Upper lobe of right lung (tissue), 1 donor: ENCODE measurements at places on chromosomes 2 and 18. TPM values are rescaled to one million over a fixed set of nuclear protein-coding genes. Genes with fewer than 3 reads are reported as not detected.

- no peak overlapping the region for H3K27ac ChIP-seq
- no peak overlapping the region for H3K4me3 ChIP-seq
- H3K27me3 ChIP-seq, result no peaks in the 10 kb centered on the region
- DNase-seq, result no peak
- H3K4me1 ChIP-seq, result no peaks in the 10 kb centered on the region
Observed at GRCh38 chr2:2916621-2917020, 461.0 kb downstream of the EIPR1 start.

GRCh38 chr2:73162856-73163391, 39.5 kb upstream of the NOTO start:
- peaks cover 3% of the 10 kb centered on the region for H3K27me3 ChIP-seq
- no peaks in the 10 kb centered on the region for H3K4me1 ChIP-seq
- no peaks in the 10 kb centered on the region for H3K36me3 ChIP-seq
- DNase-seq, result no peak

- H3K27ac ChIP-seq, result no peak overlapping the region
- DNase-seq, result no peak
- peaks cover 10% of the 10 kb centered on the region for H3K4me1 ChIP-seq
Observed at GRCh38 chr2:224042191-224042696, 3.2 kb upstream of the SERPINE2 start.

DNA sequence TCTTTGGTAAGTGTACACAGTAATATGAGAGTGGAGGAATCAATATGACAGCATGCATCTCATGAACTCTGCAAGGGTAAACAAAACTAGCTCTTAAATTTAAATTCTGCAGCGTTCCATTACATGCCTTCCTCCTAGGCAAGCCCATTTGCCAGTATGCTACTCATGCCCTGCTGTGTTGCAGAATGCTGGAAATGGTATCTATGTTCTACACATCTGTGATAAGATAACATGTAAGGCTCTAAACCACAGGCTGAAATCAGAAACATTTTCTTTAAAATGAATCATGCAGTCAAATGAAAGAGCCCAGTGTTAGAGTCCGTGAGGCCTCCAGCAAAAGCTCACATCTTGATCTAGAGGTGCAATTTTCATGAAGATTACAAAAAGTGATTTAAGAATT, 112.8 kb upstream of the FN1 start:
- H3K27ac ChIP-seq, result no peak overlapping the region
- H3K4me3 ChIP-seq, result no peak overlapping the region
- no peak for DNase-seq
- H3K4me1 ChIP-seq, result no peaks in the 10 kb centered on the region
- no peaks in the 10 kb centered on the region for H3K36me3 ChIP-seq

OTOS gene
- not detected for total RNA-seq

DNA sequence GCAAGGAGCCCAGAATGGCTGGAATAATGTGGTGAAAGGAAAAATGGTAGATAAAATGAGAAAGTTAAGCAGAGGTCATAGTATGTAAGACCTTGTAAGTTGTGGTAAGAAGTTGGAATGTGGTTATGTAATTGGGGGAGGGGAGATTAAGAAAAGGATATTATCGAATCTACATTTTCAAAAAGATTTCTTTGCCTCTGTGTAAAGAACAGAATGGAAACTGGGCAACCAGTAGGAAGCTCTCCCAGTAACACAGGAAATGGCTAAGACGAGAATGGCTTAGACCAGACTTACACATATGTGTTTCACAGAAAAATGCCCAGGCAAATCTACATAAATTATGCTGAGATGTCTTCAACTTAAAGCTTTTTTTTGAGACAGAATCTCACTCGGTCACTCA, 13.2 kb downstream of the MEMO1 start:
- DNase-seq, result no peak
- H3K4me1 ChIP-seq, result peaks cover 5% of the 10 kb centered on the region
- no peak overlapping the region for H3K4me3 ChIP-seq
- peaks cover 4% of the 10 kb centered on the region for H3K36me3 ChIP-seq
- H3K27me3 ChIP-seq, result no peaks in the 10 kb centered on the region

GRCh38 chr2:128196471-128196931, 105.5 kb downstream of the UGGT1 start:
- no peak for DNase-seq
- no peak overlapping the region for H3K4me3 ChIP-seq
- H3K27me3 ChIP-seq, result no peaks in the 10 kb centered on the region
- H3K27ac ChIP-seq, result no peak overlapping the region

UCN gene
- 2.8 TPM for total RNA-seq

- H3K4me1 ChIP-seq, result peaks cover 5% of the 10 kb centered on the region
- H3K4me3 ChIP-seq, result no peak overlapping the region
- no peak overlapping the region for H3K27ac ChIP-seq
- no peaks in the 10 kb centered on the region for H3K27me3 ChIP-seq
- DNase-seq, result no peak
Observed at GRCh38 chr2:190781604-190782198, 98.9 kb upstream of the GLS start.

- H3K27ac ChIP-seq, result no peak overlapping the region
- no peak for DNase-seq
- H3K27me3 ChIP-seq, result no peaks in the 10 kb centered on the region
- no peaks in the 10 kb centered on the region for H3K4me1 ChIP-seq
Observed at GRCh38 chr2:103138123-103138901, 376.5 kb downstream of the TMEM182 start.

MTCL1 gene
- total RNA-seq, result 10.1 TPM

NEU4 gene
- total RNA-seq, result 0.23 TPM

GRCh38 chr2:203379156-203379555, 51.0 kb downstream of the ABI2 start:
- H3K27ac ChIP-seq, result no peak overlapping the region
- no peaks in the 10 kb centered on the region for H3K4me1 ChIP-seq
- no peak overlapping the region for H3K4me3 ChIP-seq

CHRNG gene
- total RNA-seq, result not detected

DNA sequence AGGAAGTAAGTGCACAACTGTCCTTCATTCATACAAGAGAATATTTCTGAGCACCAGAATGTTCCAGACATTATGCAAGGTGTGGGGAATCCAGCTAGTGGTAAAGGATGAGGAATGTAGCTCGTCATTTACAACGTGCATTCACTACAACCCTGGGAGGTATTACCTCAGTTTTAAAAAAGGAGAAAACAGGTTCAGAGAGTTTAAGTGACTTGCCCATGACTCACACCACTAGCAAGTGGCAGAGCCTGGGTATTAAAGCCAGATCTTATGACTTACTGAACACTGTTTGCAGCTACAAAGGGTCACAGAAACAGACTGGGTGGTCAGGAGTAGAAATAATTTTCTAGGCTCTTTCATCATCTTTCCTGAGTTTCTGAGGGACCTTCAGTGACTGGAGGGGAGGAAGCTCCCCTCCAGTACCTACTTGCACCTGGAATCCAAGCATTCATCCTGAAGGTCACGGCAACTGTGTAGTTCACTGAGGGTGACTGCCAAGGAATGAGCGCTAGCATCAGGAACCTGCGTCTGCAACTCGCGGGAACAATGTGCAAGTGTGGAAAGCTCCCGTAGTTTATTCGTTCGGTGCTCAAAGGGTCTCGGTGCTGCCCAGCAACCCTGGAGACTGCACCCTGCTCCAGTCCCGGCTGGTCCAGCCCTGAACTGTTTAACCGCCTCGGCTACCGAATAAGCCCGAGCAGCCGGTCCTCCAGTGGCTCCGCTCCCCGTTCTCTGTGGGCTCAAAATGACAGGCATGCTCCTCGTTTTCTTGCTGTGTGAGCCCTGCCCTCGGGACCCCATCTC, 647 bp downstream of the CCDC121 start:
- no peaks in the 10 kb centered on the region for H3K27me3 ChIP-seq
- H3K4me1 ChIP-seq, result peaks cover 12% of the 10 kb centered on the region
- DNase-seq, result no peak
- peak overlapping the region; percentile 73 for H3K27ac ChIP-seq
- H3K36me3 ChIP-seq, result peaks cover 38% of the 10 kb centered on the region

DNA sequence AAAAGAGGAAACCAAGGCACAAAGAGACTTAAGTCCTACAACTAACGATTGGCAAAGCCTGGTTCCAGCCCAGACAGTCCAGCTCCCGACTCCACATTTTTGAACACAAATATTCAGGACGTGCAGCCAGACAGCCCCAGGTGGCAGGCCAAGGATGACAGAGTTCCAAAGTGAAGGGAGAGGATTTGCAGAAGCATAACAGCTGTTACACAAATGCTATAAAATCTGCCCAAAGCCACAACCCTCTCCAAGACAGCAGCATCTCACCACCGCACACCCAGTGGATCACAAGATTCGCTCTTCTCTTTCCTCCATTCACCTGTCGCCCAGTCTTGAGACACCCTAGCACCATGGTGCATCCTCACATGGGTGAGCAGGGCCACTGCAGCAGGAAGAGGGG, 227.1 kb upstream of the ID2 start:
- H3K4me1 ChIP-seq, result peaks cover 15% of the 10 kb centered on the region
- H3K27me3 ChIP-seq, result no peaks in the 10 kb centered on the region
- no peak for DNase-seq
- H3K27ac ChIP-seq, result peak overlapping the region; percentile 58
- H3K4me3 ChIP-seq, result no peak overlapping the region

PCARE gene
- total RNA-seq, result 0.55 TPM

DNA sequence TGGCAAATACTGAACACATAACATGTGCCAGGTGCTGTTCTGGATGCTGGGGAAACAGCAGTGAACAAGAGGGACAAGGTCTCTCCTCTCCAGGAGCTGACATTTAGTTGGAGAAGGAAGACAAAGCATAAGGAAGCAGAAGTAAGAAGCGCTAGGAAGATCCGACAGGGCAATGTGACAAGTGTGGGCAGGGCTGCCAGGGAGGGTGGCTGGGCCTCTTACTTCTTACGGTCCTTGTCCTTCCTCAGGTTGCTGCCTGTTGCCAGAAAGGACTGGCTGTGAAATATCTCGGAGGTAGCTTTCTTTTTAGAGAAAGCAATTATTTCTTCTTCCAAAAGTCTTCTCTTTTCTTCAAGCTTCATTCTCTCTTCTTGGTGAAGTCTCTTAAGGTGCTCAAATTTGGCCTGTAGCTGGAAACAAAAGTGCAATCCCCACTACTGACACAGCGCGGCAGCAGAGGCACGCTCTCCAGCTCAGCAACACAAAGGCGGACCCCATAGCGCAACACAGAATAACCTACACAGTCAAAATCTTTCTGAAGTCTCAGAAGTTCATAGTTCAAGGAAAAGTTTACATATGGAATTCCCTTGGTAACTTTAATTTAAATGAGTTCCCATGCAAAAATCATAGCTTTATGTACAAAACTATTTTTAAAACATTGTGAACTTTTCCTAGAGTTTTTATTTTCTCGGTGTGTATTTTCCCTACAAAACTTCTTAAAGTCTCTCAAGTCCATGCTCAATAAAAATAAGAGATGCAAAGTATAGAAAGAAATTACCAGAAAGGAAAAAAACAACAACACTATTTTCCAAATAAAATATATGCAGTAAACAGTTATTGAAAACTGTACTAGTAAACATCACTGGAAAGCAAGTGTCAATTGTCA, 67.7 kb downstream of the SEPTIN10 start:
- H3K36me3 ChIP-seq, result no peaks in the 10 kb centered on the region
- H3K4me1 ChIP-seq, result no peaks in the 10 kb centered on the region
- peak; percentile 72 for DNase-seq
- no peak overlapping the region for H3K4me3 ChIP-seq
- H3K27ac ChIP-seq, result no peak overlapping the region

DNA sequence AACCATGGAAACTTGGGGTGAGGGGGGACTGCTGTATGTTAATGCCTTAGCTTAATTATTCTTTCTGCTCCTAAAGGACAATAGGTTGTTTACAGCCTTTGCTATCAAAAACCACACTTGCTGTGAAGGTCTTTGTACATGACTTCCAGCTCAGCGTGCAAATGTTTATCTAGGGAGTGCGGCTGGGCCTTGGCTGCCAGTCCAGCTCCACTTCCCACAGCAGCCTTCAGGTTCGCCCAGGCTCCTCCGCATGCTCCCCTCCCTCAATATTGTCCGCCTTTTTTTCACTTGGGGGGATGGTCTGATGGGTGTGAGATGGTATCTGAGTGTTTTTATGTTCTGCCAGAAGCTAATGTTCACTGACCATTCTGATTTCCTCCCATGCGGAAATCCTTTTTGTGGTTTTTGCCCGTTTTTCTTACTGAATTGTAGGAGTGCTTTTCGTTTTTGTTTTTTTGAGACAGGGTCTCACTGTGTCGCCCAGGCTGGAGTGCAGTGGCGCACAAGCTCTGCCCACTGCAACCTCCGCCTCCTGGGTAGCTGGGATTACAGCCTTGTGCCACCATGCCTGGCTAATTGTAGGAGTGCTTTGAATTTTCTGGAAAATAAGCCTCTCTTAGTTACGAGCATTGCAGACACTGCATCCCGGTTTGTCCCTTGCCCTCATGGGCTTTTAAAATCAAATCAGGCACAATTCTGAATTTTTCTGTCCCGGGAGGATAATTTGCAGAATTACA, 28.8 kb downstream of the SH3BP4 start:
- DNase-seq, result no peak
- H3K27me3 ChIP-seq, result no peaks in the 10 kb centered on the region
- peak overlapping the region; percentile 8 for H3K4me3 ChIP-seq
- H3K4me1 ChIP-seq, result peaks cover 52% of the 10 kb centered on the region
- H3K36me3 ChIP-seq, result no peaks in the 10 kb centered on the region

GGCX gene
- 73.2 TPM for total RNA-seq

DNA sequence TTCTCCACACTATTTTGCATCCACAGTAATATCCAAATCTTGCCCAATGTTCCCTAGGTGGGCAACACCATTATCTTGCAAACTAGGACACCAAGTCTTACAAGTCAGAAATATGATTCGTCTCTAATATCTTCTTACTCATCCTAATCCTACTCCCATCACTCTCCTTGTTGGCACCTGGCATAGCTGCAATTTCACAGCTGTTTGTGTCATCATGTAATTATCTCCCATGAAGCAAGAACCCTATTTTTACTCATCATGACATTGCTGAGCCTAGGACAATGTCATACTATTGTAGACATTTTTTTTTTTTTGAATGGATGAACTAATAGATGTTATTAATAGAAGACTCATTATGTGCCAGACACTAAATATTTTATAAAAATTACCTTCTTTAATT, 91.3 kb upstream of the CCDC141 start:
- H3K36me3 ChIP-seq, result peaks cover 59% of the 10 kb centered on the region
- no peaks in the 10 kb centered on the region for H3K27me3 ChIP-seq
- H3K27ac ChIP-seq, result no peak overlapping the region
- no peaks in the 10 kb centered on the region for H3K4me1 ChIP-seq
- H3K4me3 ChIP-seq, result no peak overlapping the region

DNA sequence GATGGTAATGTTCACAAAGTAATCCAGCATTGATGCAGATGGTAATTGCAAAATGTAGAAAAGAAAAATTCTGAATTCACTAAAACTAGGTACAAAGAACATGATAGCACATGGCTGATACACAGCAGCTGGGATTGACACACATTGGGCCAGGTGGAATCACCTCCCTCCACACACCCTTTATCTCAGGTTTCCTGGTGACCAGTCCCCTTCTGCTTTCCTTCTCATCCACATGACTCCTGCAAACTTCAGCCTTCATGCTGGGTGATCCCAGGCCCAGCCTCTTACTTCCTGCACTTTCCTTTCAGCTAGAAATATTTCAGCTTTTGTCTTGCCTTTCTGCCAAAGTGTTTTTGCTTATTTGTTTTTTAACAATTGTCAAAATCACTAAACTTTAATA, 246.9 kb downstream of the LNPK start:
- no peak overlapping the region for H3K27ac ChIP-seq
- H3K4me1 ChIP-seq, result no peaks in the 10 kb centered on the region
- no peaks in the 10 kb centered on the region for H3K36me3 ChIP-seq
- no peaks in the 10 kb centered on the region for H3K27me3 ChIP-seq
- no peak for DNase-seq
